ENCODE measurements at places on chromosomes 16 and 17. TPM values are rescaled to one million over a fixed set of nuclear protein-coding genes. Genes with fewer than 3 reads are reported as not detected.

Gene FBXO39
- not detected for total RNA-seq

DNA sequence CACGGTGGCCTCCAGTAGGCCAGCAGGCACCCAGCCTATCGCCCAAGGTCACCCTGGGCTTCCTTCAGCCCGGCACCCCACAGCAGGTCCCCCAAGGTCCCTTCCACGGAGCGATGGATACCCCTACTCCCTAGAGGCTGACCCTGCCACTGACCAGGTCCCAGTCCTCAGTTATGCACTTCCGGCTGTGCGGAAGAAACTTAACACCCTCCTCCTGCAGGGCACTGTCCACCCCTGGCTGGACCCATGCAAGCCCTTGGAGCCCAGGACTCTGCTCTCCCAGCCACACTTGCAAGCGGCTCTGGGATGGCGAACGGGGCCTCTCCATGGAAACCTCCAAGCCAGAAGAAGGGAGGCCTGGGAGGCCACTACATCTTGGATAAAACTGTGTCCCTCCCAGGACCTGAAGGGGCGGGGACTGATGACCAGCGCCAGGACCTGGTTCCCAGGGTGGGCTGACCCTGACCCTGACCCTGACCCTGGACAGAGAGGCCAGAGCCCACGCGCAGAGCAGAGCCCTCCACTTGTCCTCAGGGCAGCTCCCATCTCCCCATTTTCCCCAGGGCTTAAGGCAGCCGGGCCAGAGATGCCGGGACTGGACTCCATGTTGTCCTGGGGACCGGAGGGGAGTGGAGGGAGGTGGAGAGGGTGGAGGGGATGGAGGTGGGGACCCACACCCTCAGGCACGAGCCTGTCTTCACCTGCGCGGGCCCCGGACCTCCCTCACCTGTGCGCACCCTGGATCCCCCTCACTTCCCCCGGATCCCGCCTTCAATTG, 734 bp downstream of the CEP131 start:
- no peak for DNase-seq

DNA sequence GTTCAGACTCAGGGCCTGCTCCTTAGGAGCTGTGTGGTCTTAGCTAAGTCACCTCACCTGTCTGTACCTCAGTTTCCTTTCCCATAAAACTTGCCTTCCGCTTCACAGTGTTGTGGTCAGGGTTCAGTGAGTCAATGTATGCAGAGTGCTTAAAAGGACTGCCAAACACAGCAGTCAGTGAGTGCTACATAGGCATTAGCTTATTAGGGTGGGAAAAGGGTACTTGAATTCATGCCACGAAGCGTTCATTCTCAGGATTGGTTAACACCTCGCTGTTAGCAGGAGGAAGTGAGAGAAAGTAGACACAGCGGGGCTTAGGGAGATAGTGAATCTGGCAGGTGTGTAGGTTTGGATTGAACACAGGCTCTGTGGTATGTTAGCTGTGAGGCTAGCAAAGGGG, 155.2 kb downstream of the SHISA9 start:
- no peak for DNase-seq

GRCh38 chr17:71085238-71086033, 916.1 kb downstream of the KCNJ2 start:
- DNase-seq: no peak

Gene PIGQ
- total RNA-seq: 21.4 TPM
